Activated naive CD4-positive, alpha-beta T cell treated with anti-CD3 and anti-CD28 coated beads for 36 hours (primary cell): ENCODE measurements at places on chromosomes 2 and 18. TPM values are rescaled to one million over a fixed set of nuclear protein-coding genes. Genes with fewer than 3 reads are reported as not detected.
A peak's percentile ranks its signal among the peaks of the same experiment; 100 is the strongest.

GRCh38 chr2:128525653-128526052, 207.0 kb upstream of the HS6ST1 start:
- no peak for DNase-seq
- peaks cover under 1% of the 10 kb centered on the region for H3K4me1 ChIP-seq
- H3K4me3 ChIP-seq: no peak overlapping the region
- H3K27me3 ChIP-seq: peaks cover 4% of the 10 kb centered on the region
- H3K27ac ChIP-seq: no peak overlapping the region
- H3K36me3 ChIP-seq: no peaks in the 10 kb centered on the region

- no peak for DNase-seq
- no peaks in the 10 kb centered on the region for H3K27me3 ChIP-seq
- H3K27ac ChIP-seq: peak overlapping the region; percentile 64
These were observed 24.0 kb downstream of the IL1B start for GRCh38 chr2:112812318-112813267.

DNA sequence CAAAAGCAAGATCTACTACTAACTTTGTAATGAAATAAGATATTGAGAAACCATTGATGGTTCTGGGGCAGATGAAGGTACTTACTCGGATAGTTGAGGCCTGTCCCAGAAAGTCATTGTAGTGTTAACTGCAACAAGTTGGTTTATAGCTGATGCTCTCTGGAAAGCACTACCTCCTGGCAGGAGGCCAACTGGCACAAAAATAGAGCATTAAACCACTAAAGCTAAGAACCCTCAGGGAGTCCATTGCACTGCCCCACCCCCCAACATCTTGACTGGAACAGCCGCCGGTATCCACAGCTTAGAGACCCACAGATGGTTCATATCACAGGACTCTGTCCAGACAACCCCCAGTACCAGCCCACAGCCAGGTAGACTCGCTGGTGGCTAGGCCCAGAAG, 552.5 kb upstream of the CRIM1 start:
- no peaks in the 10 kb centered on the region for H3K36me3 ChIP-seq
- H3K4me3 ChIP-seq: no peak overlapping the region
- no peak for DNase-seq
- H3K27ac ChIP-seq: no peak overlapping the region
- H3K4me1 ChIP-seq: no peaks in the 10 kb centered on the region

BCS1L gene
- total RNA-seq: 63.6 TPM
